Stimulated activated CD8-positive, alpha-beta memory T cell treated with anti-CD3 and anti-CD28 coated beads, Interleukin-2, amount 100 ng/mL, for 48 hours (primary cell): ENCODE measurements at places on chromosomes 2 and 18.

DNA sequence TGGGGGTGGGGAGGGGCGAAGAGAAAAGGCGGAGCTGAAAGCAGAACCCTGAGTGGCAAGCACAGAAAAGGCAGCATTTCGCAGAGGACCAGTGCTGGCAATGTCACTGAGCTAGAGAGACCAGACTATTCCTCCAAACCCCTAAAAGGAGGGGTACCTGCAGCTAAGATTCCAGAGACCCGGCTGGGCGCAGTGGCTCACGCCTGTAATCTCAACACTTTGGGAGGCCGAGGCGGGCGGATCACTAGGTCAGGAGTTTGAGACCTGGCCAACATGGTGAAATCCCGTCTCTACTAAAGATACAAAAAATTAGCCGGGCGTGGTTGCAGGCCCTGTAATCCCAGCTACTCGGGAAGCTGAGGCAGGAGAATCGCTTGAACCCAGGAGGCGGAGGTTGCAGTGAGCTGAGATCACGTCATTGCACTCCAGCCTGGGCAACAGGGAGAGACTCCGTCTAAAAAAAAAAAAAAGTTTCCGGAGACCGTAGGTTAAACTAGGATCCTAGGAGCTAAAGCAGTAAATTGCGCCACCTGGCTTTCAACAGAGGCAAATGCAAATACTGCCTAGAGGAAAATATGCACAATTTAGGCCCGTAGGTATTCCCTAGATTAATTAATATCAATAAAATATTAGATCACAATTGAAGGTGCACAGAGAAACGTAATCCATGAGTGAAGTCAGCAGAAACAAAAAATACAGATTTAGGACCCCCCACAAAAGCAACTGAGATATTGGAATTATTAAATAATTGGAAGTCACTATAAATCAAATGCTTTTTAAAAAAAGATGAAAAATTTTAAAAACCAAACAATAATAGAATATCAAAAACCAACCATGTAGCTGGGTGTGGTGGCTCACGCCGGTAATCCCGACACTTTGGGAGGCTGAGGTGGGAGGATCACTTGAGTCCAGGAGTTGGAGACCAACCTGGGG, 4.9 kb downstream of the UCN start:
- DNase-seq = no peak

GRCh38 chr18:54786206-54786605, 42.1 kb upstream of the RAB27B start:
- DNase-seq = no peak

- no peak for DNase-seq
Observed at GRCh38 chr2:105635564-105635963, 109.1 kb upstream of the NCK2 start.

GRCh38 chr2:65392609-65393008, 39.8 kb downstream of the SPRED2 start:
- no peak for DNase-seq

DNA sequence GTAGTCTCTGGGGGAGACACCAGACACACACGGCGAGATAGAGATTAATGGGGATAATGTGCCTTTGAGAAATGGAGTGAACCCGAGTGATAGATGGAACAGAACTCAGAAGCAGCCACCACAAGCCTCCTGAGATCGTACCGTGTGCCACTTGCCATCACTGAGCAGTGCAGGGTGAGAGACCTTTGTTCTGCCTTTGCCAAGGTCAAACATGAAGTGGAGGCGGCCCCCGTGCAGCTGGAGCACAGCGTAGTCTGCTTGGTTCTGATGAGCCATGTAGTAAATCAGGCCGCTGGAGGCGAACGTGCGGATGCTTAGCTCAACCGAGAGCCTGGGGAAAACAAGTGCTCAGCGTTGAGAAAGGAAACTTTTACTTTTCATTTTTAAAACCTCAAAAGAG, 167.0 kb downstream of the LAMA1 start:
- DNase-seq = no peak

DNA sequence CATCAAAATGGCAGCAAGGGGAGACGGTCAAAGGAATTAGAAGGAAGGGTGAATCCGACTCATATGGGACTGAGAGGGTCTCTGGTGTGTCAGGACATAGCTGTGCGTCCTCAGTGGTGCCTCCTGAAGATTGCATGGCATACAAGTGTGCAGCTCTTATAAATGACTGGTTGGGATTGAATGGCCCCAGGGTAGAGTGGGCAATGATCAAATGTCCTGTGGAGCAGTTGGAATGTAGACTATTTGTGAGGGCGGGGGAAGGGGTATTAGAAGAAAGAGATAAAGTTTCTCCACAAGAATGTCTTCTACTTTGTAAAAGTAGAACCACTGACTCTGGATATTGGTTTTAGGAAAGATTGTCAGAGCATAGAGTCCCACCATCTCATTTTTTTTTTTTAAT, 24.6 kb downstream of the CTLA4 start:
- DNase-seq = no peak

DNA sequence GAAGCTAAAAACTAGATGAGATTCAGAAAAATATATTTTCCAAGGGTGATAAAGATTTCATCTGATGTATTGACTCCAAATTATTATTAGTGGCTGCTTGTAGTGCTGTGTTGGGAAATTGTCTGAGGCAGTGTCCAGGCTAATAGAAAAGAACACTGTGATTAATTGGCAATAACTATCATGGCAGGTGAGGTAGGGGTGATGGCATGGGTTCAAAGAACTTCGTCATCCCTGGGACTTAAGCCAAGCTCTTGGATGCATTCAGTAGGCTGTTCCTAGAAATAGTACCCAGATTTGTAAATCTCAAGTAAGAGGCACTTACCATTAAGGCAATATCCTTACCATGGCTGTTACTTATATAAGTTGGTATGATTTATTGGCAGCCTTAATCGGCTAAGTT, 13.2 kb upstream of the RAPGEF4 start:
- no peak for DNase-seq

GRCh38 chr2:225328192-225328591, 71.3 kb upstream of the NYAP2 start:
- no peak for DNase-seq

DNA sequence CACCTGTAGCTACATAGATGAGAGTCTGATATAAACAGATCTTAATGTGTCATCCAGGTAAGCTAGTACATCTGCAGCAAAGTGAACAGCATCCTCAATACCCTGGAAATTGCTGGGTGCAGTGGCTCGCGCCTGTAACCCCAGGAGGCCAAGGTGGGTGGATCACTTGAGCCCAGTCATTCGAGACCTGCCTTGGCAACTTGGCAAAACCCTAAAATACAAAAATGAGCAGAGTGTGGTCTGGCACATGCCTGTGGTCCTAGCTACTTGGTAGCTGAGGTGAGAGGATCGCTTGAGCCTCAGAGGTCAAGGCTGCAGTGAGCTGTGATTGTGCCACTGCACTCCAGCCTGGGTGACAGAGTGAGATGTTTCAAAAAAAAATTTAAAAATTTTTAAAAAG, 233.9 kb upstream of the SP5 start:
- DNase-seq = no peak

DNA sequence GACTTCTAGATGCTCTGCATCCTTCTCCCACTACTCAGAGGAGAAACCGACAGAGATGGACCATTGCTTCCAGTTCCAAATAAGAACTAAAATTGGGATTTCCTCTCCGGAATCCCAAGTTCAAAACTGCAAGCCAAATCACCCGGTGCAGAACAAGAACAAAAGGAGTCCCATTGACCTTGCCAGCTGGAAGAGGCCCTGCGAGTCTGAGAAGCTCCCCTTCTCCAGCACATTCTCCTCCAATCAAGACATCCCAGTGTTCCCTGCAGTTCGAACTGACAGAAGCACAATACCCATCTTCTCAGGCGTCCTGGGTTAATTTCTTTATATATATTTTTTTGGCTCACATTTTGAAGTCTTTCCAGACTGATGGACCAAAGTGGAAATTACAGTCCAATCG, 195.3 kb upstream of the MEIS1 start:
- DNase-seq = no peak

DNA sequence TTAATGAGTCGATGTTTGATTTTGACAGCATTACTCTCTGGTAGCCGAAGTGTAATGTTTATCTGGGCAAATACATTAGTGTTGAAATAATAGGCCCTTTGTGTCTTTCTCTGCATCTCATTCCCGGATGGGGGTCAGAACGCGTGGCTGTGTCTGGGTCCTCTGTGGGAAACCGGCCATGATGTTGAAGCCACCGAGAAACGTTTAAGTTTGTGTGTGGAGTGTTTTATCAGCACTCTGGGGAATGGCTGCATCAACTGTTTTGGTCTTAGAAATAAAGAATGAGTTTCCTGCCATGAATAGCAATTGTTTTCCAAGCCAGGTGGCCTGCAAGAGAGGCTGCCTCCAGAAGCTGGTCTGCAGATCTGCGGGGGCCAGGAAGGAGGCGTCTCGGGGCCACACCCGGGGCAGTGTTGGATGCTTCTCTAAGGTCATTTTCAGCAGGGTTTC, 69.7 kb downstream of the RNF144A start:
- no peak for DNase-seq

DNA sequence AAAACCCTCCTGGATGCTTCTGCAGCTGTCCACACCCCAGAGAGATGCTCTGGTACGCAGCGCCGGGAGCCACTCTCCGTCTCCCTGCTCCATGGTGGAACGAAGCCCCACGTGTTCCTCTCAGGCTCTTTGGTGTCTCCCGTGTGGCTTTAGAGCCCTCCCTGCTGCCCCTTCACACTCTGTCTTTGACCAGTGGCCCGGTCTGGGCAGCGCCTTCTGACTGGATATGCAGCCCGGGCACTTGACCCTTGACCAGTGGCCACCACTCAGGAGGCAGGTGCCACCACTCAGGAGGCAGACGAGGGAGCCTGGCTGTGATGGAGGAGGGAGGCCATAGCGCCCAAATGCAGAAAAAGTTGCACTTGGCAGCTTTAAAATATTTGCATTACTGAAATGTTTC, 214.5 kb upstream of the SALL3 start:
- DNase-seq = no peak

GRCh38 chr2:240722376-240722775, 30.7 kb downstream of the AQP12A start:
- DNase-seq = no peak

DNA sequence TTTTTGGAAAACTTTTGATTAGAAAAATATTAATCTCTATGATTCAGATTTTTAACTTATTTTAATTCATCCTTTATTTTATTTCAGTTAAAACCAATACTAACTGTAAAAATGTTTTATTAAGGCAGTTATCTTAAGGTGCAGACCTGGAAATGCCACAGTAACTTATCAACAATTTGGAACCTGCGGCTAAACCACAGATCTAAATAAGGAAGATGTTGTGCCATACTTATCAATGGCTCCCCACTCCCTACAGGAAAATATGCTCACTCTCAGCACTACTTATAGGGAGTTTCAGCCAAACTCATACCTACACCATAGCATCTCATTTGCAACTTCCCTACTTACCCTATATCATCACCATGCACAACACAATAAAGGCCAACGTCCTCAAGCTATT, 226.9 kb upstream of the KYNU start:
- no peak for DNase-seq

GRCh38 chr2:23593752-23594459, 208.9 kb downstream of the KLHL29 start:
- DNase-seq = no peak

- DNase-seq = no peak
Observed at GRCh38 chr2:157312866-157313486, 12.6 kb downstream of the ERMN start.

DNA sequence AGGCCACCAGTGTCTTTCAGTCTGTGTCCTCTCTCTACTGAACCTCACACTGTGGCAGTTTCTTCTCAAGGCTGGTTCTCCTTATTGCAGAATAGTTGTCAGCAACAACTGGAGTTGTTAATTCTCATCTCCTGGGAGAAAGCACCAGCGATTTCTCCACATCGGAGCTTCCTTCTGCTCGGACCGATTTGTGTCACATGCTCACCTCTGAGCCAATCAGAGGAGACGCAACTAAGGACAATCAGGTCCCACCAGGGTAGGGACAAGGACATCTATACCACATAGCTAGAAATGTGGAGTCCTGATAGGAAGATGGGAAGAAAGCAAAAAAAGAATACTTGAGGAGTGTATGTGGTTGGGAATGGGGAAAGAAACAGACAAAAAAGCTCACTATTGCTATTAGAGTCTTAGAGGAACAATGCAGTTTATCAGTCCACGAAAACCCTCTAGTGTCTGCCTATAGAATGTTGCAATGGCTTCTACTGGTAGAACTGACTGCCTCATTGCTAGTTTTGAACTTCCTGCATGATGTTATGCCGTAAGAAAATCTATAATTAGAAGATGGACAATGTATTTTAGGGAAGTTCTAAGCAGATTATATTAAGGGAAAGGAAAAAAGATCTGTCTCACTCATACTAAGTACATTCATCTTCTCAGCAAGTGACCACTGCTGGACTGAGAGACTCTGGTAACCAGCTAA, 169.7 kb downstream of the CDCA7 start:
- DNase-seq = no peak

DNA sequence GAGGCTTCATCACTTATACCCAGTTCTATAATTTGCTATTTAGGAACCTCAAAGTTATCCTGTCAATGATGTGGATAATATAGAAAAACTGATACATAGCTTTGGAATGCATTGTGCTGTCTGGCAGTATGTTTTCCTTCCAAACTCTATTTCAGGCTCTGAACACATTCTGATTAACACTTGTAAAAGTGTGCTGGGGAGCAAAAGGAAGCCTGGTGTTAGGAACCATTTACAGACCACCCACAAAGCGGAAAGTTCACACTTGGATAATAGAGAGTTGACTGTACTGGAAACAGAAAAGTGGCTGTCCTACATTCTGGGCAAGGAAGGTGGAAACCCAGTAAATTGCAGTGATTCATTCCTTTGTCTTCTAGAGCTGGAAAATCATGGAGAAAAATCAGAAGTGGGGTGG, 114.5 kb upstream of the ZFP36L2 start:
- no peak for DNase-seq

GRCh38 chr18:11115276-11115675, 34.1 kb downstream of the PIEZO2 start:
- DNase-seq = no peak

DNA sequence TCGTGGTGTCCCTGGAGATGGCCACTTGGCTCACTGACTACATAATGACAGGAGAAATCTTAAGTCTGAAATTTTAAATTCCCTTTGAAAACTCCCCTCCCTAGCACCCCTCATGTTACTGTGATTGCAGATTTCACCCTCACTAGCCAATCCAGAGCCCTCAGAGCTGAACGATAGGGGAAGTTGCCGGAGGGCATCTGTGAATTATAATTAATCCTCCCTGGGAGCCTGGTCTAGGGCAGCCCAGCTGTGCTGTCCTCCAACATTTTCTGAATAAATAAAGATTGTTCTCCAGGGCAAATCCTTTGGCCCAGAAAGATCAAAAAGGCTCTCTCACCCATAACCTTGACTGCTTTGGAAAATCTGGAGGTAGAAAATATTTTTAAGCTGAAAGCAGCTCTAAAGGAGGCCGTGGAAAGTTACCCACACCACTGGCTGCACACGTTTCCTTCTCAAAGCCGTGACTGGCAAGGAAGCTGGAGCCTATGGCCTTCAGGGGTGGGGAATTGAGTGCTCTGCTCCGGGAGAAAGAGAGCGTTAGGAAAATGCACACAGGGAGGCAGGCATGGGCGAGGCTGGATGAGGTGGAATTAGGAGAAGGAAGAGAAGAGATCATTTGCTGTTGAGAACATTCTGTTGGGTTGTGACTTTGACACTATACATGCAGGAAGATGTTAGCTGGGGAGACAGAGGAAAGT, 68.9 kb upstream of the CNGA3 start:
- DNase-seq = no peak
